Fibroblast of skin of scalp (primary cell): ENCODE measurements at places on chromosomes 13 and 19.

DNA sequence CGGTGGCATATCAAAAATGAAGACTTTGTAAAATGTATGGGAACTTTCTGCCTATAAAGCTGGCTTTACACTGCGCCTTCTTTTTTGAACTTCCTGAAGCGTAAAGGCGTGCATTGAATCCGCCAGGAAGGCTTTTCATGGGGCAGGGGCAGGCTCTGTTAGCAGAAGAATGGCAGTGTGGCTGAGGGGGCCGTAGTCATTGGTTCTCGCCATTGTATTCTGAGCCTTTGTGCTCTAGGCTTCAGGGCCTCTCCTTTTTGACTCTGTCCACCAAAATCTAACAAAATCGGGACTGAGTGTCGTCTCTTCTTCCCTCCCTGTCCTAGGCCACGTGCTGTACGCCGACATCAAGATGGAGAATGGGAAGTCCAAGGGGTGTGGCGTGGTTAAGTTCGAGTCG, 14.1 kb downstream of the PRAM1 start:
- no peak for DNase-seq

DNA sequence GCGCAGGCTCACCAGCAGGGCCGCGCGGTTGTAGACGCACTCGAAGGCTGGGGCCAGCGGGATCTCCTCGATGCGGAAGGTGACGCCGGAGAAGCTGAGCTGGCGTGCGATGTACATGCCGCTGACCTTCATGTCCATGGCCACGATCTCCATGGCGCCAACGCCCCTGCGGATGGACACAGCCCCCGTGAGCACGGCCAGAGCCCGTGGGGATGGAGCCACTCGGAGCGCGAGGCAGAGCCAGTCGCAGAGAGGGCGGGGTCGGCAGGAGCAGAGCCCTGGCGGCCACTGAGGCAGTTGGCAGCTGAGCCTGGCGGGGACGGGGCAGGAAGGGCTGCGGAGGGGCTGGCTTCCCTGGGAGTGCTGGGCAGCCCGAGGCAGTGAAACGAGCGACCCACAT, 15.2 kb downstream of the GPX4 start:
- DNase-seq: no peak

DNA sequence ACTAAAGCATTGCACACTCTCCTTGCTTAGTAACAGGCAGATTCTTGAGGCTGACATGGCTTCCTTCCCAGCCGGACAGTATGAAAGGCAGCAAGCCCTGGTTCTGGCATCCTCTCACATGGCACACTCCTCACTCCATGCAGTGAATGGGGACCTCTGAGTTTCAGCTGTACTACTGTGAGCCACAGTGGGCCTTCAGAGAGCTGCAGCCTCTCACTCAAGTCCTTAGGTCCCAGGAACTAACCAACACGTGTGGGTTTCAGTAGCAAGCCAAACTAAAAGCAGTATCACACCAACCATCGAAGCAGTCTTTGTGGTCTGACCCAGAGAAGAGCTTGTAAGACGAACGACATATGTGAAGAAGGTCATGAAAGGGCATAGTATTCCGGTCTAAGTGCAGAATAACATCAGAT, 128.2 kb downstream of the TBC1D4 start:
- no peak for DNase-seq

- peak; percentile 58 for DNase-seq
Observed at GRCh38 chr13:75636436-75637180, 478 bp downstream of the LMO7 start.

- DNase-seq: no peak
Observed at GRCh38 chr13:94301487-94301886, 178.0 kb downstream of the DCT start.

DNA sequence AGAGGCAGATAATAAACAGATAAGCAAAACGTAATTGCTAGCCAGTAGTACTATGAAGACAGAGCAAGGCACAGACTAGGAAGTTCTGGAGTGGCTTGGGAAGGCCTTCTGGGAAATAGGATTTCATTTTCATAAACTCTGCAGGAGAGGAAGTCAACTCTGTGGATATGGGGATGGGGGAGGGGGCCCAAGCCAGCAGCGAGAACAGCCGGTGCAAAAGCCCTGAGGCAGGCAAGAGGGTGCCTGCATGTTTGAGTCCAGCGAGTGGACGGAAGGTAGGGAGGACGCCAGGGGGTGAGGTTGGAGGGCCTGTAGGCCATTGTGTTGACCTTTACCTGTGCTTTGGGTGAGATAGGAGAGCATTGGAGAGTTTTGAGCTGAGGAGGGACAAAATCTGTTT, 9.0 kb upstream of the ASF1B start:
- no peak for DNase-seq

DNA sequence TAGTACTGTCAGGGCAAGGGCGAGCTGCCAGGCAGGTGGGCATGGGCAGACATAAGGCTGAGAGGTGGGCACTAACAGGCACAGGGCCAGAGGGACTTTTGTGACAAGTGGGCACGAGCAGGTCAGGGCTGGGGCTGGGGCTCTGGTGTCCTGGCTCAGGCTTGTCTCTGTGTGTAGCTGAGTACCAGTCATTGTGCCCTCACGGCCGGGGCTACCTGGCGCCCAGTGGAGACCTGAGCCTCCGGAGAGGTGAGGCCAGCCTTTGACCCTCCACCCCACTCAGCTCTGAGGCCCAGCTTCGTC, 21.6 kb downstream of the LTBP4 start:
- no peak for DNase-seq

GRCh38 chr13:76012091-76012721, 376.1 kb downstream of the LMO7 start:
- DNase-seq: peak; percentile 76

- DNase-seq: peak; percentile 66
Observed at GRCh38 chr13:111281751-111282311, 38.6 kb upstream of the TEX29 start.

DNA sequence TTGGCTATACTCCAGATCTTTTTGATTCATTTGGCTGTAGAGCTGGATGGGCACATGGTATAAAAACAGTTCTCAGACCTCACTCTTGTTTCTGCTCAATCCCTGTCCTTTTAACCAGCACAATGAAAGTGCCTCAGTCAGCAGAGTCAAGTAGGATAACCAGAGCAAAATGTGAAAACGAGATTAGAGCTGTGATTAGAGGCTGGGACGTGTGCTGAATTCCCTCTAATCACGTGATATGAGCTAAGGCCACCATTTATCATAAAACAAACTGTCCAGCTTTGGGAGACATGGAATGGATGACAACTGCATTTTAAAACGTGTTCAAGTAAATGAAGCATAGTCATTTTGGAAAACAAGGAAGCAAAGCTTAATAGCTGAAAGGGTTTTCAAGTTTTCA, 54.1 kb downstream of the GJA3 start:
- no peak for DNase-seq

- DNase-seq: peak; percentile 84
Observed at GRCh38 chr13:97367016-97367822, 66.8 kb upstream of the RAP2A start.

DNA sequence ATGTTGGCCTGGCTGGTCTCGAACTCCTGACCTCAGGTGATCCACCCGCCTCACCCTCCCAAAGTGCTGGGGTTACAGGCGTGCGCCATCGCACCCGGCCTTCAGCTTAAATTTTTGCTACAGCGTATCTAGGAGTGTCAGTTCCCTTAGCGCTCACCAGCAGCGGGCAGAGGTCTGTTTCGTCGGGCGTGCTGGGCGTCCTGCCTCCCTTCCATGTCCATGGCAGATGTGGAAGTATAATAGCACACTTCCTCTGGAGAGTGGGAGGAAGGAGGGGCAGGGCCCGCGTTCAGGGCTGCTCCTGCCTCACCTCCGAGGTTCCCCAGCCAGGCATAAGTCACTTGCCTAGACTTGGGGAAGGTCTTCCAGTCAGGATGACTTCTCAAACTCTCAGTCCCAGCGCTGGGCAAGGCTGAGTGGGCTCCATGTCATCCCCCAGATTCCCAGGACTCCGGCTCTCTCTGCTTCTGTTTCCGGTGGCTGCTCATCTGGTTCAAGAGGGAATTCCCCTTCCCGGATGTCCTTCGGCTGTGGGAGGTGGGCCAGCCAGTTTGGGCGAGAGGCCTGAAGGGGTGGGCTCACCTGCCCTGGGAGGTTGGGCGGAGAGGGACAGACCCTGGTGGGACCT, 9.5 kb downstream of the IL4I1 start:
- DNase-seq: no peak

GRCh38 chr13:75908141-75908540, 272.0 kb downstream of the LMO7 start:
- DNase-seq: no peak

GRCh38 chr13:19169991-19170390, 11.6 kb downstream of the TUBA3C start:
- DNase-seq: no peak

GRCh38 chr13:106118050-106118449, 417.4 kb downstream of the EFNB2 start:
- DNase-seq: no peak

- peak; percentile 56 for DNase-seq
Observed at GRCh38 chr19:14542711-14543328, 13.4 kb downstream of the TECR start.

DNA sequence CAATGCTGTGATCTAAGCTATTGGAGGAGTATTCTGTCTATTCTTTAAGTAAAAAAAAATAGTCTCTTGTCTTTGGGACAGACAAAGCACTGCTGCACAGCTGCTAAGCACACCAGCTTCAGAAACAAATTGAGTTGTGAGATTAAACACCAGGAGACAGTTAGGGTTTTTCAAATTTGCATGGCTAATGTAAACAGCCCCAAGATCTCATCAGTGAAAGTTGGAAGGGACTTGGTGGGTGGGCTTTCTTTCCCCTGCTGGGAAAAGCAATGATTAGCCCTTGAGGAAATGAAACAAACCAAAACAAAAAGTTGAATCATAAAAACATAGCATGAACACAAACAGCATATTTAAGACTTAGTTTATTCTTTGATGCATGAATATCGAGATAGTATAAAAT, 143.6 kb upstream of the SLITRK1 start:
- no peak for DNase-seq

GRCh38 chr13:79799059-79799867, 318.3 kb downstream of the NDFIP2 start:
- peak; percentile 12 for DNase-seq

DNA sequence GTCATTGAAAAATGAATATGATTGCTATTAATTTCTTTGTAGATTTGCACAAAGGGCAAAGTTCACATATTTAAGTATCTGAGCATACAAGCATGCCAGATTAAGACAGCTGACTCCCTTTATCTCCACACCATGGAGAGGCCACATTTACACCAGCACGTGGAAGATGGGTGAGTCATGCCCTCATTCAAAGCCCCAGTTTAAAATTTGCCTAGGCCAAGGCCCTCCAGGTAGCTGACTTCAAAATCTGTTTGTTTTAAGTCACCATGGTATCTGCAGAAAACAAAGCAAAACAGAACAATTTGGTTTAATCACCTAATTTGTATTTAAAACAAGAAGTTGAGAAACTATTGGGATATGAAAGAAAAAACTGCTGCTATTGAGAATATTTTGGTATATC, 109.2 kb downstream of the ESD start:
- DNase-seq: peak; percentile 27

- DNase-seq: no peak
Observed at GRCh38 chr13:33743438-33744368, 74.2 kb upstream of the RFC3 start.

GRCh38 chr19:58511353-58512208, at the start of gene SLC27A5:
TSS of gene SLC27A5 (minus strand) at chr19:58511992. CDS start at chr19:58511955, 37 bp downstream.
- no peak for DNase-seq

- DNase-seq: no peak
Observed at GRCh38 chr19:42400404-42400803, 10.3 kb upstream of the CNFN start.

DNA sequence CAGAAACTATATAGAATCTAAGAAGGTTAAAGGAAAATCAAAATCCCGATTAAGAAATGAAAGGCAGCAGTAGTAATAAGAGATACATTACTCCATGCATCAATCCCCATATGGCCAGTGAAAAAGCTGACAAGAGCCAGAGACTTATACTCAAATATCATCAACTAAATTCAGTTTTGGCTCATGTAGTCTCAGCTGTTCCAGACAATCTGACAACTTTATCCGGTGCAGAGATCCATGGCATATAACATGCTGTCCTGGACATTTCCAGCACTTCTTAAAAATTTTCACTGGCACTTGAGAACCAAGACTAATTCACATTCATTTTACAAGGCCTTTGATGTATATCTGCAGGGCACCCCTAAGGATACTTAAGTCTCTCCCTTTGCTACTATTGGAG, 255.7 kb upstream of the KLHL1 start:
- no peak for DNase-seq

DNA sequence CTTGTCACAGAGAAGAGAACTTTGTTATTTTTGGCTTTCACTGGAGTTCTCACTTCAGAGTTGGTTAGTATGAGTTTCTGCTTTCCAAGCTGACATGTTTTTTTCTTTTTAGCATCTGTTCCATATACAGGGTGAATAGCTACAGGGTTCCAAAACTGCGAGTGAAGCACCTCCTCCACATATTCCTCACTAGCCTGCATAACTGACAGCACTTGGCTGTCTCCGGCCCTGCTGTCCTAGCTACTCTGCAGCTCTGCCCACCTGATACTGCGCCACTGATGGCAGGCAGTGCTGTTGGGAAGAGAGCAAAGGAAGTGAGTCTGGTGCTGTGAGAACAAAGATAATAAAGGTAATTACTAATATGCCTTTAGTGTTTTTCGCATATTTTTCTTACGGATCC, 6.8 kb downstream of the ATP8A2 start:
- DNase-seq: no peak

- no peak for DNase-seq
Observed at GRCh38 chr13:102191951-102192502, 209.8 kb downstream of the FGF14 start.

DNA sequence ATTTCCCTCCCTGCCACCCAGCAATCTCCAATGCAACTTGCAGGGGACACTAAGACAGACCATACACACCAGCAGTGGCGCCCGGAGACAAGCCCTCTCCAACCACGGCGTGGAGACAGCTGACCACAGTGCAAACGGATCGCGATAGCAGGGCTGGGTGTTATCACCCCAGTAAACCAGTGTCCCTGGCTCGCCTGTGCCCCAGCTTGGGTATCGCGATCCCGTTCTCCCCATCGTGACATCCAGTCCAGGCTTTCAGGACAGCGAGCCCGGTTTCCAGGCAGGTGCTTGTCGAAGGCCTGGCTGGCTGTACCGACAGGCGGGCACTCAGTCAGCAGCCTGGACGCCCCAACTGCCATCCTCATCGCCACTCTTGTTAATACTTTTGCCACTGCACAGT, 20.7 kb upstream of the NANOS2 start:
- no peak for DNase-seq

- no peak for DNase-seq
Observed at GRCh38 chr19:50819636-50820035, 4.0 kb downstream of the KLK1 start.
